CD4-positive, alpha-beta T cell treated with Interferon gamma for 1 hour (primary cell): ENCODE measurements at places on chromosomes 7 and 10.

DNA sequence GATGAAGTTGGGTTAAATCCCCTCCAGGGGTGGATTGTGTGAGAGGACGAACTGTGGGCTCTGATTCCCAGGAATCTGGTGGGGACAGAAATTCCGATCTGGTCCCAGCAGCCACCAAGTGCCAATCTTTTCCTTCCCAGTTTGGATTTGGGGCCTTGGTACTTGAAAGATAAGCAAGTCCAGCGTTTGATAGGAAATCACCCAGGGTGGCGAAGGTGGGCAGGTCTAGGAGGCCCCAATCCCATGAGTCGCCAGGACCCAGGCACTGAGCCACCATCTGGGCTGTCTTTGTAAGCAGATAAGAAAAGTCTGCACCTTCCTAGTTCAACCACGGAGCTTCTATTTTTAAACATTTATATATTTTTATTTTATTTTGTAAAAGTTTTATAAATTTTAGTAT is 122.6 kb upstream of the LSM8 start:
- no peak for DNase-seq

GRCh38 chr10:102131286-102132170 is 1.3 kb upstream of the PPRC1 start:
- DNase-seq = no peak

- DNase-seq = no peak
These were observed 48.9 kb upstream of the HELLS start for GRCh38 chr10:94496646-94497045.

- no peak for DNase-seq
These were observed 47.2 kb downstream of the ANKIB1 start for GRCh38 chr7:92292981-92293380.

- peak; percentile 75 for DNase-seq
These were observed 38.0 kb downstream of the STARD3NL start for GRCh38 chr7:38215735-38216670.

DNA sequence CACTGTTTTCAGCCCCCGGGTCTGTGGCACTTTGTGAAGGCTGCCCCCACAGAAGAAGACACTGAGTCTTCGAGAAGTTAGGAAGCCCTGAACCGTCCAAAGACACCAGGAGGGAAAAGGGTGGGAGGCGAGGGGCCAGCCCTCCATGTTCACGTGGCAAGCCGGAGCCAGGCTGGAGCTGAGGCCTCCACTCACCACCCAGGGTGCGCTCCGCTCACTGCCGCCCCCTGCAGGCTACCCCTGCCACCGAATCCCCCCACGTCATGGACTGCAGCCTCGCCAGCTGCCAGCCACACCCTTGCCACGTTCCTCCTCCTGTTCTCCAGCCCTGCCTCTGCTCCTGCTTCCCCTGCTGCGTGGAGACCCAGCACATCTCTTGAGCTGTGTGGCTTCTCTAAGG is 59.0 kb upstream of the EN2 start:
- DNase-seq = no peak

DNA sequence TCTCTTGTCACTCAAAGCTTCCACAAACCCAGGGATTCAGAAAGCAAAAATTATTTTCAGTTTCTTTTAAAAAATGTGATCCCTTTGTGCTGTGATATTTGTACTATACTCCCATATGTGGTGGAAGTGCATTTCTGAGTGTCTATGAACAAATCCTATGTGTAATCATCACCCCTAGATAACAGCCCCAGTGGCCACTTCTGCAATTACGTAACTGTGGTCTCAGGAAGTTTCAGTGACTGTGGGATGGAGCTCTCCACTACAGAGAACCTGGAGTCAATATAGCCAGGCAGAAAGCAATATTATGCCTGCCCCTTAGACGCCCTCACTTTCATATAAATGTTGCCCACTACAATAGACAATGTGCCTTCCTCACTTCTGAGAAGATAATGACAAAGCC is 1101.7 kb upstream of the GHITM start:
- DNase-seq = no peak

- no peak for DNase-seq
These were observed 67.1 kb upstream of the DUSP5 start for GRCh38 chr10:110430340-110431273.

DNA sequence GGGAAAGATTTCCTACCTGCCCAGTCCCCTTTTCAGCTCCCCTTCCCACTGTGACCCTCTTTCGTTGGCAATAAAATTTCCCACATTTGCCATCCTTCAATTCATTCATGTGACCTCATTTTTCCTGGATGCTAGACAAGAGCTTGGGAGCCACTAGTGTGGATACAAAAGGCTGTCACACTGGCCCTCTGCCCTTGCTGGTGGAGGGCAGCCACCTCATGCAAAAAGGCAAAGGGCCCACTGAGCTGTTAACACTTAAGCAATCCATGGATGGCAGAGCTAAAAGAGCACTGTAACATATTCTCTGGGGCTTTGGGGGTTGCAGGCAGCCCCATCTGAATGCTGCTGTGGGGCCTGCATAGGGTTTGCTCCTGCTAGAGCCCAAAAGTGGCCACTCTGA is 315.1 kb downstream of the NEBL start:
- DNase-seq = no peak
